ENCODE measurements at places on chromosomes 3 and 15.

DNA sequence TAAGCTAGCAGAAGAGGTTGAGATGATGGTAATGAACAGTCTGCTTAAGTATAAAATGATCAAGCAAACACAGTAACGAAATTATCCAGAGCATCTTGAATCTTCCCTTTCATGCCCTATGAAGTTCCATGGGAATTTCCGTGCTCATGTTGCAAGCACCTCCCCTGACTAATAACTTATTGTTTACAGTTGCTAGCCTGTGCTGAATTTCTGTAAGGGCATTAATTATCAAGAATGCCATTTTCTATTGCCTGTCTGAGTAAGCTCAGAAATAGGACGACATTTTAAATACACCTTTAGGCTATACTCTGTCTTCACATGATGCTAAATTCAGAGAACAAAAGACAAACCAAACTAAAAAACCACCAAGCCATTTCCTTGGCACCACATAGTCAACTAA, 257.5 kb upstream of the LRTM1 start:
- no peak for DNase-seq

DNA sequence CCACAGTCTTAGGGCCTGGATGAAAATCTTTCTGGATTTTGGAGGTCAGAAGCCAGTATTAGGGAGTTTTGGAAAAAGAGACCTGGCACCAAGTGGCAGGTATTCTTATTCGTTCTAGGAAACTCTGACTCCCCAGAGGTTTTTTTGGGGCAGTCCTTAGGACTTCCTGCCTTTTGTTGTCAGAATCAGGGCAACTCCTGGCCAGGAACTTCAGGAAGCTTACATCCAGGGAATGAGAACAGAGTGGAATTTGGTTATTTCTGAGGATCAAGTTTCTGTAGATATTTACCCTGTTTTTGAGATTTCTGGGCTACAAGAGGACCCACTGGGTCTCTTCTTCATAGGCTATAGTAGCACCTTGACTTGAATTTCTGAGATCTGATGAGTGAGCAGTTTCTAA, 15.5 kb downstream of the SCN10A start:
- DNase-seq = no peak

- DNase-seq = no peak
Measured at GRCh38 chr3:557972-558371, 361.4 kb downstream of the CHL1 start.

- no peak for DNase-seq
Measured at GRCh38 chr3:4471907-4472306, 4.8 kb upstream of the SUMF1 start.

GRCh38 chr3:178203650-178204049, 332.6 kb upstream of the KCNMB2 start:
- DNase-seq = no peak

DNA sequence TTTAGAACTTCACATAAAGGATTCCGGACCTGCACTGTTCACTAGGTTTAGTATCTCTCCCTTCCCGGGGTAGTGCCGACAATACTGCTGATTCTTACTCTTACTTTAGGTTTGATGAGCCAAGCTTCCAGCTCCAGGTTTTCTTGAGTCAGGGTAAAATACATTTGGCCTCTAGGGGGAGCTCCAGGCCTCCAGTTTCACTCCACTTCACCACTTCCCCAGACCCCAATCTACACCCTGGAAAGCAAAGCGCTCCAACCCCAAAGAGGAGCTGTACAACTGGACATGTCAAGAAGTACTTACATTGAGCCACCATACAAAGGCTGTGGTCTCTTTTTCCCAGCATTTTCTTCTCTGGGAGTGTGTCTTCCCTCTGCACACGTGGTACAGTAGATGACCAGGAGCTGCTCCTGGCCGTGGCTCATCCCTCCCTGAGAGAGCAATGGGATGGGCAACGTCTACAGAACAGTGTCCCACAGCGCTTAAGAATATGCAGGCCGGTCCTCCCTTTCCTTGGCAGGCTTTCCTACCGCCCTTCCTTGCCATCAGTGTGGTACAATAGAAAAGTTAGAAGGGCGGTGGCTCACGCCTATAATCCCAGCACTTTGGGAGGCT, 93.9 kb upstream of the CCDC80 start:
- DNase-seq = peak; percentile 53

GRCh38 chr3:32422943-32423342, 31.3 kb downstream of the CMTM7 start:
- no peak for DNase-seq

DNA sequence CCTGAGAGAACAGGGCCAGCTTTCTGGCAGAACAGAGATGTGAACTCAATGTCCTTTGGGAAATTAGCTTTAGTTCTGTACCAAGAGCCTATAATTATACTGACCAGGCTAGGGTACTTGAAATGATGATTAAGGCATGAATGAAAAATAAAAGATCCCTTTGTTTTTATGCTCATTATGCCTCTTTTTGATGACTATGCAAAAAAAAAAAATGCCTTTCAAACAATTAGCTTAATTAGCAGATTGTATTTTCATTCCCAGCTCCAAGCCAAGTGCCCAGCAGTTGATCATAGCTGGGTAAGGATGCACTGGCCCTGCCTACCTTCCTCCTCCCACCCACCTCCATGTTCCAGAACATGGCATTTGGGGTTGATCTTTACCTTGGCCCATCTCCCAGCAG, 56.8 kb downstream of the LYZL4 start:
- DNase-seq = no peak

- DNase-seq = no peak
Measured at GRCh38 chr3:27637346-27637995, 84.7 kb downstream of the EOMES start.

DNA sequence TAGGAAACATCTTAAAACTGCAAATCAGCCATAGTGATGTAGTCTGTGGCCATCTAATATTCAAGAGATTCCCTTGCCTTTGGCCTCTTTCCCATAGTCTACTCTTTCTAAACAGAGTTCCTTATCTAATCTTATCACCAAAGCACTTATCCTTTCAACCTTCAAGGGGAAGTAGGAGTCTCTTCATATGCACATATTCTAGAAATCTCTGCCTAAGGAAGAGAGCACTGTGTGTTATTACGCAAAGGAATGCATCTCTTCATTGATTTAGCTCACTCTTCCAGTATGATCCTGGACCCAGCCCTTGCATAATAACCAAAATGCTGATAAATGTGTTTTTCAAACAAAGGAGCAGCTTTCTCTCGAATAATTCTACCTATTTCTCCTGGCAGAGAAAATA, 253.7 kb upstream of the TPRG1 start:
- no peak for DNase-seq

DNA sequence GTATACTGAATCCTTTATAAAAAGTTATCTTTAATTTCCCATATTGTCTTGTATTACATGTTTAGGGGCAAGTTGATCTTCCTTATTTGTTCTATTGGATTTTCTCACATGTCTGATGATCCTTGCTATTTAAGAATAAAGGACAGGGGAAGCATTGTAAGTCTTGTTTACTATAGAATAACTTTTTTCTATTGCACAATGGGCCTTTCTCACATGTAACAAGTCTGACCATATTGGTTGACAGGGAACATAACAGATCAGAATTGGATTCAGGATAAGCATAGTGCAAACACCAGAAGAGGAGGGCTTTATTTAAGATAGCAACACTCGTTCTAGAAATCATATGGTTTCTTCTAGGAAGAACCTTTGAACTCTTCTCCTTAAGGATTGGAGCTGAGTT, 257.9 kb upstream of the RBMS3 start:
- DNase-seq = no peak

- DNase-seq = no peak
Measured at GRCh38 chr3:50160561-50160983, 5.4 kb downstream of the SEMA3F start.

GRCh38 chr3:171336406-171336805, 123.8 kb downstream of the TNIK start:
- DNase-seq = no peak

- no peak for DNase-seq
Measured at GRCh38 chr3:152461460-152461859, 192.7 kb downstream of the MBNL1 start.

- no peak for DNase-seq
Measured at GRCh38 chr3:53171064-53171418, 10.0 kb downstream of the PRKCD start.

Measured in hematopoietic multipotent progenitor cell treated with erythropoietin and hydrocortisone succinate and interleukin-3 and kit ligand, for 17 days (in vitro differentiated cells).